ENCODE measurements at places on chromosomes 5 and 9.

DNA sequence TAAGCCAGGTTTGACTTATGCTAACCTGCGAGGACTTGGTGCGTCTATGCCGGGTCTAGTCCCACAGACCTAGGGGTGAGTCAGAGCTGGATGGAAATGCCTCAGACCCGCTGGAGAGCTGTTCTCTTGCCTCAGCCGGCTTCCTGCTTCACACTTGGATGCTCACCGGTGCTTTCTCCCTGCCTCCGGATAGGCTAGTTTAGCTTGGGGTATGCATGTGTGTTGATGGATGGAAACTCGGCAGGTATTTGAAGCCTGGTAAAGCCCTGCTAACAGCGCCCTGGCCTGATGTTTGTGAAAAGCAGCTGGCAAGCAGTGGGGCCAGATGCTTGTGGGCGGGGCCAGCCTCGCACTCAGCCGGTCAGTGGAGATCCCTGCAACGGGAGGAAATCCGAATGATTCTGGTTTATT is 29.3 kb downstream of the PRRC2B start:
- H3K4me1 ChIP-seq = peaks cover 50% of the 10 kb centered on the region
- no peak for DNase-seq
- peak overlapping the region; percentile 63 for H3K27ac ChIP-seq
- no peaks in the 10 kb centered on the region for H3K36me3 ChIP-seq
- no peak overlapping the region for H3K4me3 ChIP-seq

DNA sequence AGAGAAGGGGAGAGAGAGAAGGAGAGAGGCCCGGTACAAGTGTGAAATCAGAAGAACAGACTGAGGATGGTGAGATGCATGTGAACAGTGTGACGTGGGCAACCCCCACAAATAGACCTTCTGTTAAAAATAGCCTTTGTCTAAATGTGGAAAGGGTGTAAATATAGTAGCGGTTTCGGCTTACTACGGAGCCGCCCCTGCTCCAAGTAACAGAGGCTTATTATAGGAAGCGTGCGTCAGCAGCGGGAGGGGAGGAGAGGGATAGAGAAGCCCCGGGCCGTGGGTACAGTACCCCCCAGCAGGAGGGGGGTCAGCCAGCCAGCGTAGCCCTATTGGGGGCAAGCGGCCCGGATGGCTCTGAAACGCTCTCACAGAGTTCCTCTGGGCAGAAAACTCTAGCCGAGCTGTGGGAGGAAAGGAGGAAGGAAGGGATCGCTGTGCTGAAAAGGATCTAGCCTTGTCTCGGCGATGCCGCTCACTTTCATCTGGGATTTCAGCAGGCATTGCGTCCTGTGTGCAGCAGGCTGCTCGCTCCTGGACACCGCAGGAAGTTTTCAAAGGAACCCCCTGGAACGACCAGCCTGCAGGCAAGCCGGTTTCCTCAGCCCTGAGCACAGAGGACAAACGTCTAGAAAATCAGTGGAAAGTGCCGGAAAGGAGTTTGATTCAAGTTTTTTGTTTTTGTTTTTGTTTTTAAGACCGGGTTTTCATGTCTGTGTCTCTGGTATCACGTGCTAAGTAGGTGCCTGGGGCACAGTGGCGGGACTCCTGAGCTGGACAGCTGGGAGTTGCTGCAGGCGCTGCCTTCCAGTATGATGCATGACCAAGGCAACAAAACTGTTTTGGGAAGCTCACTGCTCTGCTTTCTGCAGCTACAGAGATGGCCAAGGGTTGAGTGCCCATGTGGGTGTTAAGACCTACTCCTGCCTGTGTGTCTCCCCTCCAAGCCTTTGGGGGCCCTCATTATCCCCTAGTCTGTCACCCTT is 146.6 kb downstream of the SEC61B start:
- H3K4me3 ChIP-seq = peak overlapping the region; percentile 48
- no peaks in the 10 kb centered on the region for H3K27me3 ChIP-seq
- peak overlapping the region; percentile 82 for H3K27ac ChIP-seq
- DNase-seq = peak; percentile 60
- peaks cover 5% of the 10 kb centered on the region for H3K4me1 ChIP-seq

DNA sequence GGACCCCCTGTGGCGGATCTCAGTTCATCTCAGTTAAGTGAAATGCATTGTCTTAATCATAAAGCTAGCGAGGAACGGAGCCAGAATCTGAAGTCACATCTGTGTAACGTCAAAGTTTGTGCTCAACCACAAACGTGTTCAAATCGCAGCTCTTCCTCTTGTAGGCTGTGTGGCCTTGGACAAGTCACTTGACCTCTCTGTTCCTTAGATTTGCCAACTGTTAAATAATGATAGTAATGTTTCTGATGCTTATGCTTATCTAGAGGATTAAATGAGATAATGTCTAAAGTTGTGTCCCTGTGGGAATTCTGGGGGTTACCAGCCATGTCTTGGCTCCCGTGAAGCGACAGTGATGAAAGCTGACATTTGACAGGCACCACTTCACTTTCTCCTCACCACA is 69.2 kb upstream of the NEURL1B start:
- no peaks in the 10 kb centered on the region for H3K27me3 ChIP-seq
- H3K36me3 ChIP-seq = no peaks in the 10 kb centered on the region
- no peak overlapping the region for H3K4me3 ChIP-seq
- no peak overlapping the region for H3K27ac ChIP-seq
- DNase-seq = no peak

DNA sequence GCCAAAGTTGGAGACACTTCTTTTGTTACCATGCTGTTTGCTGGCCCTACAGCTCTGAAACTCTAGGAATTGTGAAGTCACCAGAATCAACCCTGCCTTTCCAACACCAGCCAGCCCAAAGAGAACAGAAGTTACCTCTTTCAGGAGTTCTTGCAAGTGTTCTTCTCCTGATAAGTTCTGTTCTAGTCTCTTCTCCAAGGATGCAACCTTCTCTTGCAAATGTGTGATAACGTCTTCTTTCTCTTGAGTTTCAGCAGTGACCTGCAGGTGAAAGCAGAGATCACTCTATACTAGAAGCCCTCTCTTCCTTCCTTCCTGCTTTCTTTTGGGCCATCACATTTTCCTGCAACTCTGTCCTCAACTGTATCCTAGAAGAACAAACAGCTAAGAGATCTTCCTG is 29.1 kb downstream of the GOLGA1 start:
- H3K36me3 ChIP-seq = peaks cover 24% of the 10 kb centered on the region
- H3K27me3 ChIP-seq = no peaks in the 10 kb centered on the region
- no peaks in the 10 kb centered on the region for H3K4me1 ChIP-seq
- no peak overlapping the region for H3K27ac ChIP-seq
- no peak for DNase-seq
- H3K4me3 ChIP-seq = no peak overlapping the region

GRCh38 chr5:18789218-18789998 is 1155.1 kb downstream of the TAF11L14 start:
- H3K27ac ChIP-seq = no peak overlapping the region
- H3K27me3 ChIP-seq = no peaks in the 10 kb centered on the region
- DNase-seq = no peak
- H3K4me3 ChIP-seq = no peak overlapping the region

DNA sequence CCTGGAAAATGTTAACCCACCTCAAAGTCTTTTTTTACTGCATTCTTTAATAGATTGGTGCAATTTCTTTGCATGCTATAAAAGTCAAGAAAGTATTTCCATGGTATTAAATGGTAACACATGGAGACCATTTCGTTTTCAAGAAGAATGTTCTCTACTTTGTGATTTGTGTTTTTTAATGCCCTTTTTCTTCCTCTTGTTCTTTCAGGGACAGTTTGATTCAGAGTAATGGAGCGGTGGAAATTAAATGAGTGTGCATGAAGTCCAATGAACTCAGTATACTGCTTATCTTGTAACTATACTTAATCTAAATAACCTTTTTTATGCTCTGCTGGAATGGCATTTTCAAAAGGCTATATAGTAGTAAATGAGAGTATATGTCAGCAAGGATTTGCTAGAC is 507.0 kb upstream of the CDH6 start:
- no peak overlapping the region for H3K27ac ChIP-seq
- DNase-seq = no peak
- H3K27me3 ChIP-seq = no peaks in the 10 kb centered on the region
- no peaks in the 10 kb centered on the region for H3K4me1 ChIP-seq
- H3K4me3 ChIP-seq = no peak overlapping the region
- H3K36me3 ChIP-seq = no peaks in the 10 kb centered on the region

GRCh38 chr9:116815835-116816234 is 128.7 kb downstream of the TRIM32 start:
- H3K4me1 ChIP-seq = no peaks in the 10 kb centered on the region
- no peak overlapping the region for H3K27ac ChIP-seq
- H3K4me3 ChIP-seq = no peak overlapping the region
- H3K36me3 ChIP-seq = no peaks in the 10 kb centered on the region
- H3K27me3 ChIP-seq = no peaks in the 10 kb centered on the region

DNA sequence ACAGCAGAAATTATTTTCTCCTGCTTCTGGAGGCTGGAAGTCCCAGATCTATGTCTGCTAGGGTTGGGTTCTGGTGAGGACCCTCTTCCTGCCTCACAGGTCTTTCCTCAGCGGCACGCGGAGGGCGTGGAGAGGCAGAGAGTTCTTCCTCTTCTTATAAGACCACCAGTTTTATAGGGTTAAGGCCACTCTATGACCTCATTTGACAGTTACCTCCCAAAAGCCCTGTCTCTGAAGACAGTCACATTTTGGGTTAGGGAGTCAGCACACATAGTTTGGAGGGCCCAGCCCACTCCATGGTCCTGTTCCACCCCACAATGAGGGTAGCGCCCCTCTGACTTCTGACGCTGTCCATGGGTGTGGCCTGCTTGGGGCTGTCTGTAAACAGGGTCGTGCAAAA is 46.7 kb downstream of the TRIP13 start:
- no peak for DNase-seq
- peaks cover 34% of the 10 kb centered on the region for H3K27me3 ChIP-seq
- no peak overlapping the region for H3K4me3 ChIP-seq
- H3K36me3 ChIP-seq = no peaks in the 10 kb centered on the region
- no peak overlapping the region for H3K27ac ChIP-seq

DNA sequence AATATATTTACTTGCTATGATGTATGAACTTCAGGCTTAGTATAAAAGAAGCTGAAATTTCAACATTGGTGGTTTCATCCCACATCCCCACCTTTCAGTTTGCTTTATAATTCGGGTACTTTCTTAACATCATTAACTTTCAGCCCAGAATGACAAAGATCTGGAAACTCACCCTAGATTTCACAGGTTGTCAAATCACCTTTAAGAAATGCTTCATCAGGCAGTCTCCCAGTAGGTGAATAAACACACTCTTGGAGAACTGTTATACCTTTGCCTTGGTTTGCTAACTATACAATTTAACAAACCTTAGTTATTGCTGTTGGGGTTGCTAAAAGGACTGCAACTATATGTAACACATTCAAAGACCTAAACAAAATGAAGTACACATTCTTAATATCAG is 54.4 kb downstream of the MLANA start:
- H3K27me3 ChIP-seq = no peaks in the 10 kb centered on the region
- H3K36me3 ChIP-seq = no peaks in the 10 kb centered on the region
- H3K4me1 ChIP-seq = no peaks in the 10 kb centered on the region
- no peak overlapping the region for H3K27ac ChIP-seq
- no peak for DNase-seq

- no peaks in the 10 kb centered on the region for H3K4me1 ChIP-seq
- no peaks in the 10 kb centered on the region for H3K36me3 ChIP-seq
- no peaks in the 10 kb centered on the region for H3K27me3 ChIP-seq
- H3K27ac ChIP-seq = no peak overlapping the region
Observed at GRCh38 chr9:98342098-98342819, 86.8 kb upstream of the TBC1D2 start.

- H3K36me3 ChIP-seq = no peaks in the 10 kb centered on the region
- no peak overlapping the region for H3K4me3 ChIP-seq
- no peaks in the 10 kb centered on the region for H3K27me3 ChIP-seq
- no peak overlapping the region for H3K27ac ChIP-seq
- DNase-seq = no peak
- no peaks in the 10 kb centered on the region for H3K4me1 ChIP-seq
Observed at GRCh38 chr9:107694390-107694789, 204.8 kb upstream of the KLF4 start.

- H3K27me3 ChIP-seq = peaks cover 4% of the 10 kb centered on the region
- H3K27ac ChIP-seq = no peak overlapping the region
- H3K4me1 ChIP-seq = no peaks in the 10 kb centered on the region
- H3K4me3 ChIP-seq = no peak overlapping the region
- DNase-seq = no peak
Observed at GRCh38 chr5:126718236-126718868, 58.6 kb upstream of the LMNB1 start.

DNA sequence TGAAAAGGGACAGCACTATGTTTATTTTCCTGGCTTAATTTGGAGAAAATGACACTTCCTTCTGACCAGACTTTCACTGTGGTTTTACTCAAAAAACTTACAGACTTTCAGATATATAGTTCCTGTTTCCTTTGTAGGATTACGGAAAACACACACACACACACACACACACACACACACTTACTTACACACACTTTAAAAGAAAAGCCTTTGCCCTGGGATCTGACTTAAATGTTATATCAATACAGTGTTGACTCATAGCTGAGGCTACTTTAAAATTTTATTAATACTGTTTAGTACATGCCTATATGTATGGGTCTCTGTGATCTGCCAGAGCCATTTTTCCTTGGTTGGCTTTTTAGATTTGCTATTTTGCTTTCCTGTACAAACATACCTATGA is 758.3 kb downstream of the DNAH5 start:
- H3K4me3 ChIP-seq = no peak overlapping the region
- no peak for DNase-seq
- H3K27ac ChIP-seq = no peak overlapping the region
- H3K27me3 ChIP-seq = no peaks in the 10 kb centered on the region

DNA sequence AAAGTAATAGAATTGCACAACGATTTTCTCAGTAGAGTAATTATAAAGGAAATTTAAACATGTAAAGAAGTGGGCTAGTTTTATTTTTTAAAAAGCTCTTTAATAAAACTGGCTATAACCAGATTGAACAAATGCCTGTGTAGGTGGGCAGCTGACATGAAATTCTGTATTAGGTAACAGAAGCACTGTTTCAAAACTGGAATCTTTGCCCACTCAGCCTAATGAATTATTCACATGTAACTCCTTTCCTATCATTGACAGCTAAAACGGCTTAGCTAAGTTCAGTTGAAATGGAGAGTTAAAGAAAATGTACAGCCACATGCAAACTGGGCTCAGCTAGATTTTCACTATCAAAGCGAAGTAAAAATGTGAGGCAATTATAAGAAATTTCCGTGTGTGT is 1300.1 kb upstream of the ACO1 start:
- no peak for DNase-seq
- H3K4me3 ChIP-seq = no peak overlapping the region
- H3K36me3 ChIP-seq = no peaks in the 10 kb centered on the region
- no peaks in the 10 kb centered on the region for H3K27me3 ChIP-seq

DNA sequence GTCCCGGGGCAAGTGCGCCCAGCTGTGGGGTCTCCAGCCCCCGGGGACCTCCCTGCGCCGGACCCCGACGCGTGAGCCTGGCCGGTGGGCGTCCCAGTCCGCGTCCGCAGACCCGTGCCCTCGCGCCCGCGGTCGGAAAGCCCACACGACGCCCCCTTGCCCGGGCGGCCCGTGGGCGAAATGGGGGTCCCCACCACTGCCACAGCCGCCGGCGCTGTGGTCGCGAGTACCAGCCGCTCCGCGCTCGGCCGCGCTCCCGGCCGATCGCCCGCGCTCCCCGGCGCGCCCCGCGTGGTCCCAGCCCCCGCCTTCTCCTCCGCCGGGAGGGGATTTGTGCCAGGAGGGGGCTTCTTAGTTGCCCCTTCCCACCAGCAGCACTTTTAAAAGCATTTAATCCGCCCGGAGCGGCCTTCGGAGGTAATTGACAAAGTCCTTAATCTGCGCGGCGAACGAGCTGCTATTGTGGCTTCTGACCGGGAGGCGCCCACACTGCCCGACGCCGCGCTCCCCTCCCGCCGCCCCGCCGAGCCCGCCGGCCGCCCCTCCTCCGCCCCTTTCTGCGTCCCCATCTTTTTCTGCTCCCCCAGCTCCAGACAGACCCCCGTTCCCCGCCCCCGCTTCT is 469 bp upstream of the FIBCD1 start:
- H3K4me3 ChIP-seq = peak overlapping the region; percentile 60
- no peaks in the 10 kb centered on the region for H3K4me1 ChIP-seq
- H3K27me3 ChIP-seq = peaks cover 88% of the 10 kb centered on the region
- H3K36me3 ChIP-seq = no peaks in the 10 kb centered on the region
